ENCODE measurements at places on chromosomes 3 and 15. TPM values are rescaled to one million over a fixed set of nuclear protein-coding genes. Genes with fewer than 3 reads are reported as not detected.

- DNase-seq = no peak
These were observed 1.7 kb upstream of the LMLN start for GRCh38 chr3:197958346-197958745.

DNA sequence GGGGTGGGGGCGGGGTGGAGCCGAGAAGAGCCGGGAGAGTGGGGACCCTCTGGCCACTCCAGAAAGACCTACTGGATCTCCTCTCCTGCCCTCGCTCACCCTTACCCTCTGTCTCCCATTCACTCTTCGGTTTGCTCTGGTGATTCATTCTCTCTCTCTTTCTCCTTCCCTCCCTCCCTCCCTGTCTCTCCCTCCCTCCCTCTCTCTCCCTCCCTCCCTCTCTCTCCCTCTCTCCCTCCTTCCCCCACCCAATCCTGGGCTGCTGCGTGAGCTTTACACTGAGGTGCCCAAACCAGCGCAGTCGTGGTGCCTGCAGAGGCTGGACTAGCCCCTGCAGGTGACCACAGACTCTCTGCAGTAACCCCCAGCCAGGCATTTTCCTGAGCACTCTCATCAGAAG, 32.2 kb upstream of the ADAMTS17 start:
- DNase-seq = no peak

The SAMD7 gene
- total RNA-seq = not detected

GRCh38 chr3:89278302-89279025, 171.0 kb downstream of the EPHA3 start:
- DNase-seq = no peak
